ENCODE measurements at places on chromosomes 7 and 10. TPM values are rescaled to one million over a fixed set of nuclear protein-coding genes. Genes with fewer than 3 reads are reported as not detected.

STRIP2 gene
- total RNA-seq, result 8.5 TPM

TRPV5 gene
- 0.31 TPM for total RNA-seq

HERC4 gene
- 140 TPM for total RNA-seq

TAS2R4 gene
- total RNA-seq, result 16.6 TPM

AGR3 gene
- not detected for total RNA-seq
